ENCODE measurements at places on chromosomes 11 and 22.

DNA sequence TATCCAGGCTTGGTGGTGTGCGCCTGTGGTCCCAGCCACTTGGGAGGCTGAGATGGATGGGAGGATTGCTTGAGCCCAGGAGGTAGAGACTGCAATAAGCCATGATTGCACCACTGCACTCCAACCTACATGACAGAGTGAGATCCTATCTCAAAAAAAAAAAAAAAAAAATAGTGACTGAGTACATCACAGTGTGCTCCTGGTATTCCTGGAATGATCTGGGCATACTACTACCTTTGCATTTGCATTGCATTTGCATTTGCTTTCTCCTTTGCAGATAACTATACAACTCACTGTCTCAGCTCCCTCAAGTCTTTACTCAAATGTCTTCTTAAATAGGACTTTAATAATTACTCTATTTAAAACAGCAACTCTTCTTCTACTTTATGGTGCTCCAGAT, 51.8 kb downstream of the DLG2 start:
- no peak for DNase-seq

DNA sequence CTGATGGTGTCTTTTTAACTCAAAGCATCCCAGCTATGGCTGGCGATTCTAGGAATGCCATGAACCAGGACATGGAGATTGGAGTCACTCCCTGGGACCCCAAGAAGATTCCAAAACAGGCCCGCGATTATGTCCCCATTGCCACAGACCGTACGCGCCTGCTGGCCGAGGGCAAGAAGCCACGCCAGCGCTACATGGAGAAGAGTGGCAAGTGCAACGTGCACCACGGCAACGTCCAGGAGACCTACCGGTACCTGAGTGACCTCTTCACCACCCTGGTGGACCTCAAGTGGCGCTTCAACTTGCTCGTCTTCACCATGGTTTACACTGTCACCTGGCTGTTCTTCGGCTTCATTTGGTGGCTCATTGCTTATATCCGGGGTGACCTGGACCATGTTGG, 20.1 kb downstream of the KCNJ5 start:
- no peak for DNase-seq

DNA sequence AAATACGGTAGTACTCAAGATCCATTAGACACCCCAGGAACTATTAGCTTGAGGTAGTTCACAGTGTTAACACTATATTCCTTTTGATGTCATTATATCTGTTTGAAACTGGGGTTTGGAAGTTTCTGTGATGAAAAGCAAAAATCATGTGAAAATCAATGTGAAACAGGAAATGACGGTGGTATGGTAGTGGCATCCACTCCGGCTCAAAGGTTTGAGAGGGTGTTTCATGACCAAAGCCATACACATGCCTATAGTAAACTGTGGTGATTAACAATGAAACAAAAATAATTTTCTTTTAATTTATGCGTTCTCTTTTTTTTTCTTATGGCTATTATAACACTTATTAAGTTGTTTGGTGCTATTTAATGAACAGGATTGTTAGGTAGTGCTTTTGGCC, 10.9 kb downstream of the RAB38 start:
- DNase-seq = no peak

GRCh38 chr11:78949976-78950690, 375.5 kb upstream of the NARS2 start:
- DNase-seq = no peak

GRCh38 chr11:66489636-66490035, 9.4 kb downstream of the DPP3 start:
- no peak for DNase-seq

DNA sequence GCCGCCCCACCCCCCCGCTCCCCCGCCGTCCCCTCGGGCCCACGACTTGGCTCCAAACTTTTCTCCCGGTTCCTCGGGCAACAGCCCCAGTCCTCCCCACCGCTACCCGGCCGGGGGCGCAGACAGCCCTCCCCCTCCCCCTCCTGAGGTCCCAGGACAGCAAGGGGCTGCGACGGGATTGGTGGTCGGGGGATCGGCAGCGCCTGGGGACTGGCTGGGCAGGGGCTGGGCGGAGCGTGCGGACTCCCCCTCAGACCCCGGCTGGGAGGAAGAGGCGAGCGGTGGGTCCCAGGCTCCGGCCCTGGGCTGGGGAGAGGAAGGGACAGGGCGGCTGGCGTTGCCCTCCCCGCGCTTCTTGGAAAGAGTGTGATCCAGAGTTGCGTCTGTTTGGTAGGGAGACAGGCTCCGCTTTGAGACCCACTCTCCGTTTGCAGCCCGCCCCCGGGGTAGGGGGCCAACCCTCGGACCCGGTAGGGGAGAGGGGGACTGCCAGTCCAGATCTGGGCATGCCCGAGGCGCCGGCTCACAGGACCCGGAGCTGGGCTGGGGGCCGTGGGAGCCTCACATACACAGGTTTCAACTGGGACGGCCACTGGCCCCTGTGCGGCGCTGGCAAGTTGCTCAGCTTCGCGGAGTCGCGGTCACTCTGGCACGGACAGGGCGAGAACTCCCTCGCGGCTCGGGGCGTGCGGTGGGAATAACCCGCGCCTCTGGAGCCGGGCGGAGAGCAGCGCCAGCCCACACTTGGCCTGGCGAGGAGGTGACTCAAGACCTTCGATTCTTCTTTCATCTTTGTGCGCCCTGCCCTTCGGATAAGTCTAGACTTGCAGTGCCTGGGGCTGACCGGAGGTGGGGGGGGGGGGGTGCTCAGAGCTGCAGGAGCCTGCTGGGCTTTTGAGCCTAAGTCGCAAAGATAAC, 999 bp downstream of the TSKU start:
- DNase-seq = no peak

DNA sequence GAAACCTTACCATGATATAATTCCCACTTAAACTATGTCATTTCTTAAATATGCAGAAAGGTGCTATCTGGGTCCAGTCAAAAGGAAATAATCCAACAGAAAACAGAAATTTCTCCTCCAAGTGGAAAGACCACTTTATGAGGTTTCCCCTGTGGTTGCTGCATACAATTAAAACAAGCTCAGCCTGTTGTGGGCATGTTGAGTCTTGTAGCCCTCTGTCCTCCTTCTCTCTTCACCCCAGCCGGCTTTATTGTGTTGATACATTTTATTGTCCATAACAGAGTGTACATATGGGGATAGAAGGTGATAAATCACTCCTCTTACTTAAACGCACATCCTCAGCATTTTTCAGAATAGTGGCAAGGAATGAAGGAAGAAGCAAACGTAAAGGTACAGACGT, 126.0 kb upstream of the MTNR1B start:
- DNase-seq = no peak

GRCh38 chr11:131671734-131672133, 301.3 kb downstream of the NTM start:
- no peak for DNase-seq

DNA sequence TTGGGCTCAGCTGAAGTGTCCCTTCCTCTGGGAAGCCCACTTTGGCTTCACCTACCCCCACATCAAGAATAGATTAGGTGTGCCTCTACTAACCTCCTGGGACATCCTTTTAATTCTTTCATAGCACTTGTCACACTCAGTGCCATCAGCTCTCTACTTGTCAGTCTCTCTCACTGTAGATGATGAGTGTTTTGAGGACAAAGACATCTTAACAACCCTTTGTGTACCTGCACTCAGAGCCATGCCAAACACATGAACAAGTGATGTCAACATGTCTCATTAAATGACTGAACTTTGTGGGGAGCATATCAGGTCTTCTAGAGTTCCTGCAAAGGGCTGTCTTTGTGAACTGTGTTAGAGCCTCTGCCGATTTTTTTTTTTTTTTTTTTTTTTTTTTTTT, 87.0 kb upstream of the AMOTL1 start:
- DNase-seq = no peak

DNA sequence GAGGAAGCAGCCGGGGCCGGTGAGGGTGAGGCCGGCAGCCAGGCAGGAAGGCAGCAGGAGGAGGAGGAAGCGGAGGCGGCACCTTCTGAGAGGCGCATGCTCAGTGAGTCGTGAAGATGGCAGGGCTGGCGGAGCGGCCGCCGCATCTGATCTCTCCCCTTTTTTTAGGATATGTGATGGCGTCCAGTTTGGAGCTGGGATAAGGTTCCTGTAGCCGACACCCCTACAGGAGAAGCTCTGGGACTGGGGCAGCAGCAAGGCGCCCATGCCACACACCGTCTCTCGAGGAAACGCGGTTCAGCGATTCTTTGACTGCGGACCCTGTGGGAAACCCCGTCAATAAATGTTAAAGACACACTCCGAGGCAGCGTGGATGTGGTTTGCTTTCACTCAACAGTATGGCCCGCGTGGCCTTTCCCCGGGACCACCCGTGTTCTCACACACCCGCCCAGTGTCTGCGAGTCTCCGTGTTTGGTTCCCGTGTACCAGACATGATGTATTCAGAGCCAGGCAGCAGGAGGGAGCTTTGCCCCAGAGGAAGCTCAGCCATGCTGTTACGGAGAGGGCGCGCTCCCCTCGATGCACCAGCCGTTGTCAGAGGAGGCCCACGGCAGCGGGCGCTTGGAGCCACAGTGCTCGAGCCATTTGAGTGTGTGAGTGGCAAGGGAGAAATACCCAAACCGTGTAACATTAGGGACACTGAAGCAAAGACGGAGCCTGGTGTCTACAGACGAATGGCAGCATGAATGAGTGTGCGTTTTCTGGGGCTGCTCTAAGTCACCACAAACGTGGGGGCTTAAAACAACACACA, 27.7 kb upstream of the PARVB start:
- peak; percentile 34 for DNase-seq

DNA sequence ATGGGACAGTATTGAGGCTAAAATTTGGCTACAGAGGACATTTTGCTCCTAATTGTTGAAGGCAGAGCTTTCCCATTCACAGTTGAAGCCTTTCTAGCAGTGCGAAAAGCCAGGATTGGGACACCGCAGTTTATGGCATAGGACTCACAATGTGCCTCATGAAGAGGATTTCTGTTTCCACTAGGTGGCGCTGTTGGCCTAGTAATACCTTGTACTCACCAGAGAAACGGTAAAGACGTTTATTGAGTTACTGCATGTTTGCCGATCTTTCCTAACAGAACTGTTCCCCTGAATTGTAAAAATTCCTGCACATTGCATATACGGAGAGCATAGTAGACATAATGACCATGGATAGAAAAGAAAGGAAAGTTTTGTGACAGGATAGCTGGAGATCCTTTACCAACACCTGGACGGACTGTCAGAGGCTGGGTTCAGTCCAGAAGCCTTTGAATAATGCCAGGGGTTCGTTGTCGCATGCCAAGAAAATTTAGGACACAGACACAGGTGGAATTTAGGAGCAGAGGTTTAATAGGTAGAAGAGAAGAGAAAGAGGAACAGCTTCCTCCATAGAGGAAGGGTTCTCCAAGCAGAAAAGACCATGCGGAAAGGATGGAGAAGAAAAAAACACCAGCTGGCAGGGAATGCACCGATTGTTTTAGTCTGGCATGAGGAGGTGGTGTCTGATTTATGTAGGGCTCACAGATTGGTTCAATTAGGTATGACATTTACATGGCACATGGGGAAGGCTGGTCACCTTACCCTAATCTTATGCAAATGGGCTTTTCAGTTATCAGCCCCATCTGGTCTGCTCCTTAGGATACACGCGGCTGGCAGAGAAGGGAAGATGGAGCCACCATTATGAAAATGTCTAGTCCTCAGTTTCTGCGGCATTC, 10.8 kb upstream of the OR51D1 start:
- no peak for DNase-seq

- DNase-seq = no peak
Measured at GRCh38 chr11:10762185-10762584, 11.1 kb downstream of the CTR9 start.

DNA sequence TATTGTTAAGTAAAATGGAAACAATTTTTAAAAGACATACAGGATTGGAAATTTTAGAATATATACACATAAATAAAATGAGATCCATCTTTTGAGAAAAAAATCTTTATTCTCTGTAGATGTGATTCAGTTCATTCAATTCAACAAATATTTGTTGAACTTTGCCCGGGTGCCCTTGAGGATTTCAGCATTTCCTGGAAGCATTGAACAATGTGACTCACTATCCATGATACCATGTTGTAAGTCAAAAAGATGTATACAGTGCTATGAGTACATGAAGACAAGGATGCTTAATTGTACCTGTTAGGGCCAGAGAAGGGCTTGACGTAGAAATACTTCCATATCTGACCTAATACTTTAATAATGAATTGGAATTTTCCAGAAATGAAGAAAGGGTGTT, 353.7 kb downstream of the METTL15 start:
- DNase-seq = no peak

- DNase-seq = no peak
Measured at GRCh38 chr11:119793335-119793984, 64.5 kb upstream of the NECTIN1 start.

DNA sequence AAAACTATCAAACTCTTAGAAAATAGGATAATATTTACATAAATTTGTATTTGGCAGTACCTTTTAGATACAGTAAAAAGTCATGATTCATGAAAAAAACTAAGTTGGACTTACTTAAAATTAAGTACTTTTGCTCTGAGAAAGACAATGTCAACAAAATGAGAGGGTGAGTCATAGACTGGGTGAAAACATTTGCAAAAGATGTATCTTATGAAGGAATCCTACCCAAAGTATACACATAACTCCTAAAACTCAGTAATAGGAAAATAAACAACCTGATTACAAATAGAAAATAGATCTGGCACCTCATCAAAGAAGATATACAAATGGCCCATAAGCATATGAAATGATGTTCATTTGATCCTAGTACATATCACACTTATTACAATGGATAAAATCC, 1154.6 kb downstream of the JRKL start:
- DNase-seq = no peak
